ENCODE measurements at places on chromosomes 1 and 21. TPM values are rescaled to one million over a fixed set of nuclear protein-coding genes. Genes with fewer than 3 reads are reported as not detected.

KRTAP21-2 gene
- not detected for total RNA-seq

VAV3 gene
- 4.7 TPM for total RNA-seq

CYB5RL gene
- 11.7 TPM for total RNA-seq

APH1A gene
- total RNA-seq, result 116 TPM

OR10J1 gene
- total RNA-seq, result not detected

TMEM269 gene
- total RNA-seq, result 1.7 TPM

LAMC1 gene
- total RNA-seq, result not detected

FGR gene
- total RNA-seq, result 0.68 TPM

HHIPL2 gene
- 0.45 TPM for total RNA-seq

ROR1 gene
- total RNA-seq, result 0.25 TPM

GCSAML gene
- 0.16 TPM for total RNA-seq

PADI2 gene
- 0.11 TPM for total RNA-seq

SELE gene
- total RNA-seq, result not detected

ANGPTL3 gene
- not detected for total RNA-seq
